ENCODE measurements at places on chromosomes 4 and X. TPM values are rescaled to one million over a fixed set of nuclear protein-coding genes. Genes with fewer than 3 reads are reported as not detected.

The FMR1NB gene
- not detected for total RNA-seq

The FGF2 gene
- total RNA-seq = 0.96 TPM

The TBC1D14 gene
- total RNA-seq = 76.7 TPM

The MAGEB2 gene
- not detected for total RNA-seq

The CT45A1 gene
- not detected for total RNA-seq

The SMIM10L2A gene
- 0.64 TPM for total RNA-seq
